ENCODE measurements at places on chromosomes 7 and 10.

GRCh38 chr10:52400562-52400961, 86.5 kb downstream of the DKK1 start:
- DNase-seq, result no peak

DNA sequence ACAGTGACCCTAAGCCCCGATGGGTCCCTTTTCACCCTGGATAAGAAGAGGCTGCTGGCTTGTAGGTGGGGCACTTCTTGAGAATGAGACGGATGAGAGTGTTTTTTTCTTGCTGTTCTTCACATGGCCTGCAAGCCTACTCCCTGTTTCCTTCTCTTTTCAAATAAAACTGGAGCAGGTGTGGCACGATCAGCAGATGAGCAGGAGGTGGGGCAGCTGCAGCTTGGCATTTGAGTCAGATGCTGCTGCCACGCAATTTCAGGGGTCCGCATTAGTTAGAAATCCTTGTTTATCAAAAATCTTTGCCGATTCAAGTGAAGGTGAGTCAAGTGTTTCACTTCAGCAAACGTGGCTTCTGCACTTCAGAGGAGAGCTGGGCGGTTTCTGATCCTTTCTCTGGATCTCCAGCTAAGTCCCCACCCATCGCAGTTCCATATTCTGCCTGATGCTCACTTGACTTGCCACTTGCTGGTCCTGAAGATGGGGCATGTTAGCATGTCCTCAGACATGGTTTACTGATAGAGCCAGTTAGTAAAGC, 20.8 kb downstream of the WDFY4 start:
- no peak for DNase-seq

DNA sequence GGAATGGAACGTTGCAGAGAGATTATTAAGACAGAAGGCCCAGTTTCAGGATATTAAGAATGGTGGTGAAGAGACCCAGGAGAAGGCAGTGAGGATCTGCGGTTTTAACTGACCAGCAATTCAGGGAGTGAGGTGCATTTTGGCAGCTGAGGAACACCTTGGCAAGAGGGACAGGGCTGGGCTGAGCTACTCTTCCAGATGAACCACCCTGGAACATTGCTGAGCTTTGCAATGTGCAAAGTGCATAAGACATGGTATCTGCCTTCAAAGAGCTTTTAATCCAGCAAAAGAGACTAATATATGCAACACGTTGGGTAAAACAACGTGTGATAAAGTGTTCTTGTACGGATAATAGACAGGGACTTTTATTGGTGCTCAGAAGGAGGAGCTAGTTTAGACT, 181.0 kb upstream of the AGK start:
- no peak for DNase-seq

DNA sequence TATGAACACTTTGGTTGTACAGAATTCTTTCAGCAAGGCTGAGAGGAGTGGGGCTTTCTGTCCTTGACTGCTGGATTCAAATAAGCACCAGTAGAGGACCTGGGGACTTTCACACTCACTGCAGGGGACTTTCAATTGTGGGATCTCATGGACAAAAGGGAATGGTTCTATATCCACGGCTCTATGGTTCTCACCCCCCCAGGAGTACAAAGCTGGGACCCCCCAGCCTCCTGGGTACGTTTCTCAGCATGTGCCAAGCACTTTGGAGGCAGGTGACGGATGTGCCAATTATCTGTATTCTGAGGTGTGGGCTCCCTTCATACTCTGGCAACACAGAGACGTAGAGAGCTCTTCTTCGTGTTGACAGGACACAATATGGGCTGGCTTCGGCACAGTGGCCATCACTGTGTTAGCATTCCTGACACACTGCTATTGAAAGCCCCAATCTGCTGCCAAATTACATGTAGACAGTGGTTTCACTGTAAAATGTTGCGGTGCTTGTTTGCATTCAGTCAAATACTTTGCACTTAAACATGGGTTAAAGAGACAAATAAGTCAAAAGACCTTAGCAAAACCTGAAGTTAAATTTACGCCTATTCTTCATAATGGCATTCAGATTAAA, 92.7 kb upstream of the SAMD8 start:
- DNase-seq, result no peak

- DNase-seq, result no peak
Measured at GRCh38 chr7:92964141-92964540, 127.8 kb upstream of the CDK6 start.

GRCh38 chr10:13270877-13271551, 28.9 kb downstream of the PHYH start:
- DNase-seq, result no peak

DNA sequence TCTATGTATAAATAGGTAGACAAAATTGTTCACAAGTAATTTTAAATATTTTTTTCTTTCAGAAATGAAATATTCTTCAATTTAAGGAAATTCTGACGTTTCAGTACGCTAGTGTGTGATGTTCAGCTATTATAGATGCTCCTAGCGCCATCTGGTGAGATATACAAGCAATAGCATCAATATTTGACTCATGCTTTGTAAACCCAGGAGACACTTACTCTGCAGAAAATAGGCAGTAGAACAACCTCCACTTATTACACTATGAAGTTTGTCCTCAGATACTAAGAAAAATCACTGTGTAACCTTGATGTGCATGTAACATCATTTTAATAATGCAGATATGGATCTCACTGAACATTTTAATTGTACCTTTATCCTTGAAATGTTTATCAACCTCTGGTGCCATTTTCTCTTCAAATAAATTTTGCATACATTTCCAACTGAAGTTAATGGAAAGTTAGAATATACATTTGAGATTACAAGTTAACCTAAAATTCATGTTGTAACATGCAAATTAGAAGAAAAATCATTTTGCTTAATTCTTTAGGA, 151.5 kb upstream of the FAM3C start:
- no peak for DNase-seq

GRCh38 chr10:29486433-29486832, 148.3 kb downstream of the SVIL start:
- DNase-seq, result peak; percentile 71

- DNase-seq, result no peak
Measured at GRCh38 chr10:8380833-8381496, 326.5 kb downstream of the GATA3 start.
